NCI-H1694 treated with DMSO at 0.1 percent for 48 hours (cell line): ENCODE measurements at places on chromosomes 6 and 20.
A peak's percentile ranks its signal among the peaks of the same experiment; 100 is the strongest.

- peak; percentile 80 for DNase-seq
Measured at GRCh38 chr6:36302227-36302976, 32.5 kb downstream of the PNPLA1 start.

- no peak for DNase-seq
Measured at GRCh38 chr6:110676396-110676795, 138.9 kb downstream of the CDK19 start.

DNA sequence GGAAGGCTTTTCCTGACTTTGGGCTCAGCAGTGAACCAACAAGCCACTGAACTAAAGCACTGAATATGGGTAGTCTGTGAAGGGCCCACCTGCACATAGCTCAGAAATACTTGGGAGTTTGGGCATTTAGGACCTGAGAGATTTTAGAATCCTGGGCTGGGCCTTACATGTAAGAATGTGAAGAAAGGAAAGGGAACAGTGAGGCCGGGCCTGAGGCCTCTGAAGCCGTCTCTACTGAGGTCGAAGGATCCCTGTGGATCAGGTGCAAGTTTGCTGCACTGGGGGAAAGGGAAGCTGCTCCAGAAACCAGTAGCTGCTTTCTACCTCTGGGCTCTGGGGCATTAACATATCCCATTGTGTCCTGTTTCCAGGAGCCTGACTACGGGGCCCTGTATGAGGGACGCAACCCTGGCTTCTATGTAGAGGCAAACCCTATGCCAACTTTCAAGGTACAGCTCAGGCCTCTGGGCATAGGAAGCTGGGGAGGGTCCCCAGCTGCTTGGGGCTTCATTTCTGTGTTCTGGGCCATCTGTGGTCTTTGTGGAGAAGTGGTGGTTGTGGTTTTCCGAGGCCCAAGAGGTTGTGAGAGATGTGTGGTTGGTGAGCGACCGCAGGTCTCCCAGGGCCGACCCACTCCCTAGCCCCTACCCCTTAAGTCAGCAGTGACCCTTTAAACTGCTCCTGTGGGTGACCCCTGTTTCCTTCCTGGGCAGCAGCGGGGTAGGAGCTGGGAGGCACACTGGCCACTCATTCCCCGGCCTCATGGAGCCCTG is 30.3 kb downstream of the PLCG1 start:
- no peak for DNase-seq

DNA sequence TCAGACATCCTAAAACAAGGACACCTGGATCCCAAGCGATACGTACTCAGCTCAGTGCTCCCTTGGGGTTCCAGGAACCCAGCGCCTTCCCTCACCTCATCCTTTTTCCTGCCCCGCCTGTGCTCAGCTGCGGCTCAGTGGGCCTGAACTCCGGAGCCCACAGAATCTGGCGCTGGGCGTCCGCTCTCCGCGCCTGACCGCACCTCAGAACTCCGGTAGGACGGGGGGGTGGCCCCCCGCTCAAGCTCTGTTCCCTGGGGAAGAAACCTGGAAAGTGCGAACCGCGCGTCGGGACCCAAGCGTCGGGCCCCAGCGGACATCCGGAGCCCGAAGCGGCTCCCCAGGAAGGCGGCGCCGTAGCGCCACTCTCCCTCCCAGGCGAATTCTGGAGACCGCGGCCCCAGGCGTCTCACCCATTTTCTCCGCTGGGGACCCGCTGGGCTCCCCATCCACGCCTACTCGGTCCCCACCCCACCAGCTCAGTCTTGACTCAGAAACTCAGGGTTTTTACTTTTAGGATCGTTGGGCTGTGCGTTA is 336 bp upstream of the LY6G5C start:
- DNase-seq = no peak

DNA sequence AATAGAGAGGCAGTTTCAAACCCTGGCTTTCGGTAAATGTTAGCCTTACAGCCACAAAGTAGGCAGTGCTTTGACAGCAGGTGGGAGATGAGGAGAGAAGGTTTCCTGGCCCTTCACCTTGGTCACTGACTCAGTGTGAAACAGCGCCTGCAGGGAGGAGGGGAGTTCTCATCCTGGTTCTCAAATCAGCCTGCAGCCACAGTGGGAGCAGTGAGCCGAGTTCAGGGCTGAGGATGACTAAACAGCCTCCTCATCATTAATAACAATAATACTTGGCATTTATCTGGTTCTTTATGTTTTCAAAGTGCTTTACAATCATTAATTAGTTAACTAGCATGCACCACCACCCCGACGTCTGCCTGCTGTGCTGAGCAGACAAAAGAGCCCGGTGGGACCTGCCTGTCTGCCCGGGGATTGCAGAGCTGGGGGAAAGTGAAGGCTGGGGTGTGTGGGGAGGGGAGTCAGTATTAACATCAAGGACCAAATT is 59.6 kb downstream of the PRDM1 start:
- no peak for DNase-seq

DNA sequence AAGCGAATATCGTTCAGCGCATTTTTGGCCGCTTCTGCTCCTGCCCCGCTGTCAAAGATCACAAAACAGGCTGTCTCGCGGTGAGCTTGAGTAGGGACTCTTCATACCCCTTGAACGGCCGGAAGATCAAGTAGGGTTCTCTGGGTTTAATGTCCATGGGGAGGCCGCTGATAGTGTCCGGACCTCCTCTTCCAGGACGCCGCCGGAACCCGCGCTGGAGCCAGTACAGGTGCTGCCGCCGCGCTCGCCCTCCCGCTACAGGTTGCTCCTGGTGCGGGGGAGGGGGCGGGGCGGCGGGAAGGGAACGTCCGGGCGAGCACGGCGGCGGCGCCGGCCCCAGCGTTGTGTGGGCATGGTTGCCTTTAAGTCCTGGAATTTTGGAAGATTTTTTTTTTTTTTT is 67.4 kb downstream of the KHDC1L start:
- no peak for DNase-seq

DNA sequence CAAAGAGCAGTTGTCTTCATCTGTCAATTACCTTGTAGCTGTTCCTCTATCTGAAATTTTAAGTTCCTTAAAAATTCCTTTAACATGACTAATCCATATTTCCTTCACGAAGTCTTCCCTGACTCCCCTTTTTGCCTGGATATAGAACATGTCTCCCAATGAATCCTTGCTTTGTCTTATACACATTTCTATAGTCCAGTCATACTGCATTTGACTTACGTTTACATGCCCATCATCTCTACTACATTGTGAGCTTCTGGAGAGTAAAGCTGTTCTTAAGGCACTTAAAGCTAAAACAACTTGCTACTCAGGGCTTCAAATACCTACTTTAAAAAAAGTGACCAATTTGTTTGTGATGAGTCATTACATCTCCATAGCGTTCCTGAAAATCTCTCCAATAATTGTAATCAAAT is 4.9 kb downstream of the REV3L start:
- no peak for DNase-seq
